ENCODE measurements at places on chromosomes 1 and 21. TPM values are rescaled to one million over a fixed set of nuclear protein-coding genes. Genes with fewer than 3 reads are reported as not detected.

- H3K27ac ChIP-seq = no peak overlapping the region
- DNase-seq = no peak
- H3K36me3 ChIP-seq = no peaks in the 10 kb centered on the region
- H3K4me3 ChIP-seq = no peak overlapping the region
- H3K27me3 ChIP-seq = no peaks in the 10 kb centered on the region
- no peaks in the 10 kb centered on the region for H3K4me1 ChIP-seq
Measured at GRCh38 chr1:86259390-86259789, 102.8 kb upstream of the COL24A1 start.

- H3K36me3 ChIP-seq = no peaks in the 10 kb centered on the region
- no peaks in the 10 kb centered on the region for H3K4me1 ChIP-seq
- H3K4me3 ChIP-seq = no peak overlapping the region
- no peaks in the 10 kb centered on the region for H3K27me3 ChIP-seq
- DNase-seq = no peak
Measured at GRCh38 chr1:66489972-66490601, 43.9 kb upstream of the SGIP1 start.

- peak; percentile 87 for DNase-seq
- peak overlapping the region; percentile 78 for H3K27ac ChIP-seq
Measured at GRCh38 chr1:201791051-201791778, 37.7 kb upstream of the IPO9 start.

DNA sequence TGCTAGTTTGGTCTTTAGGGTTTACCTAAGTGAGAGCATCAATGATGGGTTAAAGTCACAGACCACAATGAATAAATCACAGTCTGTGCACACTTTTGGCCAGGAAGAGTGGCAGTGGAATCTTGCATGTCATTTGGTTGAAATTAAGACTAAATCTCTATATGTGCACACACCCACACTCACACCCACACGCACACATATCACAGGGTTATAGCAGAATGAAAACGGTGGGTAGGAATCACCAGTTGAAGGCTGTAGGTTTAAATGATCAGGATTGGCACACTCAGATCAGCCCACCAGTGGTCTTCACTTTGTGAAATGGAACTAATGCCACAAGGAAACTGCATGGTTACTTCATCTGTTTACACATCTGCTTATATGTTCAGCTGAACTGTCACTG, 97.6 kb upstream of the ADAR start:
- no peak for DNase-seq
- no peaks in the 10 kb centered on the region for H3K4me1 ChIP-seq
- H3K4me3 ChIP-seq = no peak overlapping the region
- no peak overlapping the region for H3K27ac ChIP-seq
- H3K36me3 ChIP-seq = no peaks in the 10 kb centered on the region

GRCh38 chr1:153613406-153613805, 469 bp upstream of the S100A16 start:
- no peak overlapping the region for H3K27ac ChIP-seq
- no peaks in the 10 kb centered on the region for H3K36me3 ChIP-seq
- DNase-seq = no peak
- H3K27me3 ChIP-seq = no peaks in the 10 kb centered on the region
- no peak overlapping the region for H3K4me3 ChIP-seq

DNA sequence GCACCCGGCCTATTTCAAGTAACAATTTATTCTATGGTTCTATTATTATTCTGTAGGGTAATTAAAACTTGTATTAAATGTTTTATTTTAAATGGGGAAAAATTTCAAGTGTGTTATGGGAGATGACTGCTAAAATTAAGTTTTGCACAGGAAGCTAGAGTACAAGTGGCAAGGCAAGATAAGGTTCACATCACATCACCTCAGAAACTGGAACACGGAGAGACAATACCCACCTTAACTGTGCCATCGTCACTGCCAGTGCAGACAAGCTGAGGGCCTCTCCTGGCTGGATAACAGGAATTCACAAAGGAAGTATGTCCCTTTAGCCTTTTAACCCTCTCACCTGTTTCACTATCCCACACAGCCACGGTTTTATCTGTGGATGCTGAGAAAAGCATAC, 7.6 kb downstream of the SNRNP40 start:
- no peak for DNase-seq
- no peaks in the 10 kb centered on the region for H3K4me1 ChIP-seq
- no peaks in the 10 kb centered on the region for H3K27me3 ChIP-seq
- no peak overlapping the region for H3K4me3 ChIP-seq
- H3K27ac ChIP-seq = no peak overlapping the region

- H3K4me3 ChIP-seq = no peak overlapping the region
- no peak for DNase-seq
- no peak overlapping the region for H3K27ac ChIP-seq
- no peaks in the 10 kb centered on the region for H3K4me1 ChIP-seq
Measured at GRCh38 chr1:62585469-62586155, 11.7 kb upstream of the ANGPTL3 start.

DNA sequence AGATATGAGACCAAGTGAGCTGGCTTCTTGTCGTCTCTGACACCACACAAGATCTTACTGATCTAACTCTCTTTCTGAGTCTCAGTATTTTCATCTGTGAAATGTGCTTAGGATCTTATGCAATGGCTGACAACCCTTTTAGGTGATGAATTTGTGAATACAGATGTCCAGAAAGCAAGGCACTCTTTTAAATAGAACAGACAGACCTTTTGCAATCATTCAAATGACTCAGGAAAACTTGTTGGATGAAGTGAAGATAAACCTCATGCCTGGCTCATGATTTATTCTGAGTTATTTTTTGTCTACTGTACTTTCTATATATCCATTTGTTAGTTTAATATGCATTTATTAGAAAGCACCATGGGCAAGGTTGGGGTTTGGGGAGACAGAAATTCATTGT, 411.3 kb downstream of the PTPRU start:
- no peaks in the 10 kb centered on the region for H3K27me3 ChIP-seq
- no peak for DNase-seq
- H3K27ac ChIP-seq = no peak overlapping the region

DNA sequence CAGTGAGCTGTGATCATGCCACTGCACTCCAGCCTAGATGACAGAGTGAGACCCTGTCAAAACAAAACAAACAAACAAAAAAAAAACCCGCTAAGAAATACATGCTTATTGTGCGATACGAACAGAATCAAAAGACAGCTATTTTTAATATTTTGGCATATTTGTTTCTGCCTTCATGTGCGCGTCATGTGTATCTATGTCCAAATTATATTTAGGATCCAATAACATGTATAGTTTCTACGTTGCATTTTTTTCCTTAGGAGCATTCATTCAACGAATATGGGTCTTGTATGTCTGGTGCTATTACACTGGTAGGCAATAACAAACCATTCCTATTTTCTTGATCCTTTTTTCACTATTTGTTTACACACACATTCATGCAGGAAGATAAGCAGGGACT, 1.8 kb downstream of the CD46 start:
- no peaks in the 10 kb centered on the region for H3K27me3 ChIP-seq
- DNase-seq = no peak
- H3K36me3 ChIP-seq = peaks cover 17% of the 10 kb centered on the region

- H3K4me3 ChIP-seq = no peak overlapping the region
- H3K27ac ChIP-seq = no peak overlapping the region
- no peak for DNase-seq
- no peaks in the 10 kb centered on the region for H3K4me1 ChIP-seq
- no peaks in the 10 kb centered on the region for H3K27me3 ChIP-seq
- H3K36me3 ChIP-seq = no peaks in the 10 kb centered on the region
Measured at GRCh38 chr21:31334648-31335121, 9.4 kb downstream of the TIAM1 start.

DNA sequence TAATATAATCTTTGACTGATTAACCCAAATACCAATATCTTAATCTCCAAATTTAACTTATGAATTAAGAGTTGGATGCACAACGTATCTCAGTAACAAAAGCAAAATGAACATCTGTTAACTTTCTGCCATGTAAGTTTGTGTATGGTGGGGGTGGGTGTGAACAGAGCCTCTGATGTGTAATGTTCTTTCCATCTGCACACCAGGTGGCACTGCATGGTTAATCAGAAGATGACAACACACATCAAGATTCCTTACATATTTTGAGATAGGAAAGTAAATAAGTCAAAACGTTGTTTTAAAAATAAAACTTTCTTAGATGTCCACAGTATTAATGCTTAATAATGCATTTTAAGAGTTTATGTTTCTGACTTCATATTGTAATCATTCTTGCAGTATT, 251.9 kb downstream of the DPYD start:
- no peak overlapping the region for H3K4me3 ChIP-seq
- H3K36me3 ChIP-seq = no peaks in the 10 kb centered on the region
- H3K4me1 ChIP-seq = no peaks in the 10 kb centered on the region

DNA sequence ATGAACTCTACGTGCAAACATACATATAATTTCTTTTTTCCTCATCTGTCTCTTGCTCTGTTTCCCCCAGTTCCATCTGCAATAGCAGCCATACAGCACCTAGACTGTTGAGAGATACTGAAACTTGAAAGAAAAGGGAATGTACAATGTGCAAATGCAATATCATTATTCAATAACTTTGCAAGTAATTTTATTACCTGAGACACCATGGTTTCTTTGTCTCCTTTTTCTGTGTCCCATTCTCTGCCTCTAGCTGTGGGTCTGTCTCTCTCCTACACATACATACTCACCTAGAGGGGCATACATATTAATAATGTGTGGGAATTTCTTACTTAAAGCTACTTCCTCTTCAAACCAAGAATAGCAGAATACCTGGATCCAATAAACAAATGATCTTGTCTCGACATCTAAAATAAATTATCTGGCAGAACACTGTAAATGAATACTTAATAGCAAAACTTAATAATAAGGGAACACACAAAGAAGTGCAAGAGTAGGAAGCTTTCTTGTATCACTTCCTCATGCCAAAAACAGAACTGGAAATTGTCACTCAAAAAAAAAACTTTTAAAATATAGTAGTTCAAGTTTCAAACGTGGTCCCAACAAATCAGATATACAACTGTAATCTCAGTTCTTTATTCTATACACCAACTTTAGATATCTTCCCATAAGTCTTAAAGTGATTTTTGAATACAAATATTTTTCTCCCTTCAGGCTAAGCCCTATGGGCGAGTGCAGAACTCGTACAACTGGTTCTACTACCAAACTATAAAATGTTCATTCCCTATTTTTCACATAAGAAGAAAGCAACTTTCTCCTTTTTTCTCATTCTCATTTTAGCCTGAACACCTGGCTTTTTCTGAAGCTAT, 194.6 kb downstream of the NRIP1 start:
- H3K4me3 ChIP-seq = no peak overlapping the region
- H3K27me3 ChIP-seq = no peaks in the 10 kb centered on the region
- H3K4me1 ChIP-seq = no peaks in the 10 kb centered on the region
- no peak overlapping the region for H3K27ac ChIP-seq

DNA sequence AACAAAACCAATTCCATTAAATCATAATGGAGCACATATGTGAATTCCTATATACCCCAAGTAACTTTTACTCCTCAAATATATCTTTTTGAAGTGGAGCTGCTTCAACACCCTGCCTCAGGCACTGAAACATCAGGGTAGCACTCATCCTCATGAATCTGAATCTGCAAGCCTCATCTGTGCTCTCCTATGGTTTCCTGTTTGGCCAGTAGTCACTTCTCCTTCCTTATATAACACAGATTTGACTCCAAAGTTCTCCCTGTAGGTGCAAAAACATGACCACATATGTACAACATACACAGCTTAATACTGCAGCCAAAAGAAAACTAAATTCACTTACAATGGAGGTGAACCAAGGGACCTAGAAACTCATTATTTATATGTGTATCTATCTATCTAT, 7.2 kb downstream of the TRIT1 start:
- H3K27ac ChIP-seq = no peak overlapping the region
- no peaks in the 10 kb centered on the region for H3K27me3 ChIP-seq
- no peak overlapping the region for H3K4me3 ChIP-seq
- H3K4me1 ChIP-seq = peaks cover 4% of the 10 kb centered on the region
- H3K36me3 ChIP-seq = peaks cover 15% of the 10 kb centered on the region

DNA sequence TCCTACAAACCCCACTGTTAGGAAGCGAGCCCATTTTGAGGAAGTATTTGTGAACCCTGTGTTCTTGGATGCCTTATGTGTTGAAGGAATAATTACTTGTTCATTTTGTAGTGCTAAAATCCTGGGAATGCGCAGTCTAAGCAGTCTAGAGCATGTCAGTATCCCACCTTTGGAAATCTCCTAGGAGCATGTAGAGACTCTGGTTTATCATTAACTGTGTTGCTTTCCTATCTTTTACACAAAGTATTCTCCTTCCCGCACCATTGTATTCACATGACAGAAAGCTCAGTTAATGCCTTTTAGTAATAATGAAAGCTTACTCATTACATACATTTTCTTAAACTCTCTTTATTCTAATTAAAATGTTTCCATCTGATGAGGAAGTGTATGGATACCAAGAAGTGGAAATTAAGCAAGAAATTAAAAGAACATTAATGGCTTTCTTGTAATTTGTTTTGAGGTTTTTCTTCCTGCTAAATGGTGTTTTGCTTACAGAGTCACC, 99.4 kb downstream of the CAMTA1 start:
- H3K27me3 ChIP-seq = no peaks in the 10 kb centered on the region
- H3K36me3 ChIP-seq = no peaks in the 10 kb centered on the region
- no peak overlapping the region for H3K4me3 ChIP-seq
- no peak overlapping the region for H3K27ac ChIP-seq

DNA sequence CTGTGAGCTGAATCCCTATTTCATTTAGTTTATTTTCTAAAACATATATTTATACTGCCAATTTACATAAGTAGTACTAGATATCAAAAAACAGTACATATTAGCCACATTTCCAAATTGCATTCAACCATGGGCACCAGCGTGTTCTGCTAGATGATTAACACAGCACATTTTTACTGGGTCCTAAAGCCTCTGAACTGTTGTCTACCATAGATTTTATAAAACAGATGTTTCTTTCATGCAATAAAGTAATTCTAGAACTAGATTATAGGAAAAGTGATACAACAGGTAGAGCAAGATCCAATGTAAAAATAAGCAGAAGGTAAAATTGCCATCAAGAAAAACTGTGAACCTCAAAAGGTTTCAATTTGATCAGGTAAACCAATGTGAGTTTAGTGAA, 108.6 kb downstream of the FAF1 start:
- no peak overlapping the region for H3K27ac ChIP-seq
- H3K4me3 ChIP-seq = no peak overlapping the region
- no peaks in the 10 kb centered on the region for H3K4me1 ChIP-seq

DNA sequence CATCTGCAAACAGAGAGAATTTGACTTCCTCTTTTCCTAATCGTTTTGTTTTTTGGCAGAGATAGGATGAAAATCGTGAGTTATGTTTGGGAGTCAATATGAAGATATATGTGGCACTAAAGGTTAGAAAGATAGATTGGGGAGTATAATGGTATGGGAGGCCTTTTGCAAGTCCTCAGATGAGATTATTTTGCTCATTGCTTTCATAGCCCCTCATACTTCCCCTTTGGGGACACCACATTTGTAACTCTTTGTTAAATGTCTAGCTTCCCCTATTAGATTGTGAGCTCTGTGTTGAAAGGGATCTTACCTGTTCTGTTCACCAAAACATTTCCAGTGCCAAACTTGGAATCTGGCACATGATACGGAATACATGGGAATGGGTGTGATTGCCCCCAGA, 30.2 kb downstream of the RAVER2 start:
- no peaks in the 10 kb centered on the region for H3K4me1 ChIP-seq
- no peak overlapping the region for H3K4me3 ChIP-seq
- H3K27ac ChIP-seq = no peak overlapping the region
- DNase-seq = no peak
- no peaks in the 10 kb centered on the region for H3K27me3 ChIP-seq

Gene CHIA
- total RNA-seq = not detected

Gene FMO4
- total RNA-seq = 2.1 TPM

Gene CD247
- total RNA-seq = 1.4 TPM

Gene KPRP
- not detected for total RNA-seq

Gene SAMD13
- 1.2 TPM for total RNA-seq

Gene LRRC38
- not detected for total RNA-seq

Gene AGO1
- 60.3 TPM for total RNA-seq

Gene CACNA1S
- not detected for total RNA-seq

Gene TRIM45
- 6.7 TPM for total RNA-seq

Gene S100A1
- total RNA-seq = not detected

Gene TRAF5
- 7.1 TPM for total RNA-seq

Gene VWA5B1
- not detected for total RNA-seq

Gene LORICRIN
- not detected for total RNA-seq

Gene FCGR3A
- total RNA-seq = not detected

Measured in A673 (cell line).